ENCODE measurements at places on chromosomes 5 and 9. TPM values are rescaled to one million over a fixed set of nuclear protein-coding genes. Genes with fewer than 3 reads are reported as not detected.

The TMC1 gene
- polyA plus RNA-seq, result 0.44 TPM

The SPINK4 gene
- not detected for polyA plus RNA-seq

The F2RL1 gene
- polyA plus RNA-seq, result 9.2 TPM

The BHMT2 gene
- 2.0 TPM for polyA plus RNA-seq

The CCDC187 gene
- 2.7 TPM for polyA plus RNA-seq

The MATR3 gene
- polyA plus RNA-seq, result 464 TPM
